CD4-positive, alpha-beta T cell treated with Interferon alpha-2 for 1 hour (primary cell): ENCODE measurements at places on chromosomes 11 and 22.

- no peak for DNase-seq
These were observed 36.9 kb upstream of the OR56A1 start for GRCh38 chr11:6067502-6067901.

- DNase-seq = no peak
These were observed 9.1 kb downstream of the FLRT1 start for GRCh38 chr11:64044730-64045393.

DNA sequence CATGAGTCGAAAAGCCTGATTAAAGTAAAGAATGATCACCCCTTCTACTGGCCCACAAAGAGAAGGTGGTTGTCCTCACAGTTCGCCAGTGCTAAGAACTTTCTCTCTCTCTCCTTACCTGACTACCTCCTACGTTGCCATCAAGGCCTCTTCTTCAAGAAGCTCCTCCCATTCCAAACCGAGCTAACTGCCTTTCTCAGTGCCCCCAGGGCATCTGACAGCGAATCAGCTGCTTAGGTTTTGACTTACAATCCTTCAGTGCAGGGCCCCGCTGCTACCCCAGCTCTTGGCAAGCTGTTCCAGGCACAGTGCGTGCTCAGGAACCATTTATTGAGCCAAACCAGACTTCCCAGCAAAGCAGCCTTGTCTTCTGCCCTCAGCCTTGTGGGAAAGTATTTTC lies 5.8 kb downstream of the VSTM5 start:
- no peak for DNase-seq

- DNase-seq = no peak
These were observed 883.0 kb downstream of the TBC1D22A start for GRCh38 chr22:47645450-47645914.

- no peak for DNase-seq
These were observed 2.5 kb downstream of the ROM1 start for GRCh38 chr11:62615521-62615920.

- no peak for DNase-seq
These were observed 1.6 kb upstream of the WT1 start for GRCh38 chr11:32436751-32437494.

GRCh38 chr11:68584097-68584496 lies 100.2 kb upstream of the GAL start:
- DNase-seq = peak; percentile 58

DNA sequence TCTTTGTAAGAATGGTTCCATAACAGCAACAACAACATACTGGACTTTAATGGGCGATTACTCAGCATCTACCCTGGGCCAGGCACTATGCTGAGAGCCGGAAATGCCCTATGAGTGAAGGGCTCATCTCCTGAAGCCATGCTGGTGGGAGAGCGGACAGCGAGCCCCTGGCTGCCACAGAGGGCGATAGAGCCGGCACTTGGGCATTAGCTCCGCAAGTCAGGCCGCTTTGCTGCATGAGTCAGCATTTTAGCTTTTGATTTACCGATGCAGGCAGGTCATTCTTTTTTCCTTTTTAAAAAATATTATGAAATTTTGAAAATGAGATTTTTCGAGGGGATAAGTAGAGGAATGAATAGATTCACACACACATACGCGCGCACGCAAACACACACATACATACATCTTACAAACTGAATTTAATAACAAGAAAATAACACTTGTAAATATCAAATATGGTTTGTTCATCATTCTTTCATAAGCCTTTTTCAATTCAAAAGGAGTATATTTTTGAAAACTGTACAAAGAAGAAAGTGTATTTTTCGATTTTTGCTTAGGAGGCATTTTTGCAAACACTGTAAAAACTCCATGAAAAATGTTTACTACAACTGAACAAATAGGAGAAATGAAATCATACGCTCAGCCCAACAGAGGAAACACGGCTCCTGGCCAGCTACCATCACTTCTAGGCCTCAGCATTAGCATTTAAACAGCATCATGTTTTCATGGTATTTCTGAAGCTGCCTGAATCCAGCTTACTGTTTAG lies 667.3 kb downstream of the OPCML start:
- no peak for DNase-seq

- DNase-seq = peak; percentile 46
These were observed 16.0 kb downstream of the USH1C start for GRCh38 chr11:17528181-17528691.

- no peak for DNase-seq
These were observed 29.7 kb upstream of the EMSY start for GRCh38 chr11:76415073-76415472.

GRCh38 chr22:21032868-21033688 lies 717 bp upstream of the SLC7A4 start:
- DNase-seq = no peak

DNA sequence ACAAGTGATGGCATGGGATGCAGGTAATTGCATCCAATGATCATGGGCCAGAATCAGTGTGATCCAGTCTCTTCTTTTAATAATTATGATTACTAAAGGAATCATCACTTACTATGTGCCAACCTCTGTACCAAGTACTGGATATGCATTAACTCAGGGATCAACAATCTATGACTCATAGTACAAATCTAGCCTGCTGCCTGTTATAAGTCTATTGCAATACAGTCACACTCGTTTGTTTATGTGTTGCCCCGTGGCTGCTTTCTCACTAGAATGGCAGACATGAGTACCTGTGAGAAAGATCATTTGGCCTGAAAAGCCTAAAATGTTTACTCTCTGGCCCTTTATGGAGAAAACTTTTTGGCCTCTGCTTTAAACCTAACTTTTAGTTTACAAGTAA lies 45.0 kb downstream of the OR6Q1 start:
- no peak for DNase-seq

DNA sequence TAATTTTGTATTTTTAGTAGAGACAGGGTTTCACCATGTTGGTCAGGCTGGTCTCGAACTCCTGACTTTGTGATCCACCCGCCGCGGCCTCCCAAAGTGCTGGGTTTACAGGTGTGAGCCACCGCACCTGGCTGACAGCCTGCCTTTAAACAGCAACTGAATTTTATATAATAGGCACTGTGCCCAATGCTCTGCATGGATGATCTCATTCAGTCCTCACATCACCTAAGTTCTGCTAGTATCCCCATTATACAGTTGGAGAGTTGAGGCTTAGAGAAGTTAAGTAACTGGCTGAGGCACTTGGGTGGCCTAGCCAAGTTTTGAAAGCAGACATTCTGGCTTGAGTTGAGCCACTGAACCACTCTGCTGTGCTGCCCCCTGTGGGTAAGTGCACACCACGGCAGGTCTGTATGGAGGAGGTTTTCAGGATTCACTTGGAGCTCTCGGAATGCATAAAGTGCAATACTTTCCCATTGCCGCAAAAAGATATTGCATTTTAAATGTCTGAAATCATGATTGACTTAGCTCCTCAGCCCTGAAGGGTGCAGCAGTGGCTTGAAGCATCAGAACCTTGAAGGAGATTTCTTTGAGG lies 112.4 kb downstream of the LDLRAD3 start:
- no peak for DNase-seq

DNA sequence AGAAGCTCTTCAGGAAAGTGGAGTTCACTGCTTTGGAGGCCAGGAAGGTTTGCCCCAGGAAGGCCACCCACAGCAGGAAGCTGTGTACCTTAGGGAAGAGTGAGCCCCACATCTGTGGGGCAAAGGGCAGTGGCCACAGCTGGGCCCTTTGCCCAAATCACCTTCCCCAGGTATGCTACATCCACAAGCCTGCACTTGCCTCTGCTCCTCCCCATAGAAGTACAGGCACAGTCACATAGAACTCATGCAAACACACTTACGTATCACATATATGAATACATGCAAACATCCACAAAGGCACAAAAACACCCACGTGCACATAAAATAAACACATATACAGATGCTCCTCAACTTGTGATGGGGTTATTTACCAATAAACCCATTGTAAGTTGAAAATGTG lies 2.1 kb downstream of the TRIM29 start:
- DNase-seq = no peak

DNA sequence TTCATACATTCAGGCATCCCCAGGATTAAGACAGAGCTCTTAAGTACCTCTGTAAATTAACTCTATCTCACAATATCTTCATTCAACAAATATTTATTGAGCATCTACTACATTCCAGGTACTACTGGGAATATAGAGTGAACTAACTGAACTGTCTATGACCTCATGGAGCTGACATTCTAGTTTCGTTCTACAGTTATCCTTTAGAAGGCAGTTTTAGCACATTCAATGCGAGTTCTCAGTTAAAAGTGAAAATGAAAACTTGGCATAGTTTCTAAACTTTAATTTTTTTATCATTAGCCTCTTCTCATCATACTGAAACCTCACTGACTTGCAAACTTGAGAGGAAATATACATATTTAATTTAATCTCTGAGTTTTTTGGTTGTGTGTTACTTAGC lies 10.7 kb upstream of the MS4A6E start:
- no peak for DNase-seq

GRCh38 chr22:49396817-49397216 lies 430.9 kb downstream of the BRD1 start:
- DNase-seq = no peak

GRCh38 chr11:72787216-72788104 lies 6.4 kb downstream of the STARD10 start:
- no peak for DNase-seq

- no peak for DNase-seq
These were observed 29.3 kb upstream of the CSNK1E start for GRCh38 chr22:38346506-38346905.

GRCh38 chr11:72812967-72813739 lies 1.1 kb upstream of the ATG16L2 start:
- peak; percentile 67 for DNase-seq

DNA sequence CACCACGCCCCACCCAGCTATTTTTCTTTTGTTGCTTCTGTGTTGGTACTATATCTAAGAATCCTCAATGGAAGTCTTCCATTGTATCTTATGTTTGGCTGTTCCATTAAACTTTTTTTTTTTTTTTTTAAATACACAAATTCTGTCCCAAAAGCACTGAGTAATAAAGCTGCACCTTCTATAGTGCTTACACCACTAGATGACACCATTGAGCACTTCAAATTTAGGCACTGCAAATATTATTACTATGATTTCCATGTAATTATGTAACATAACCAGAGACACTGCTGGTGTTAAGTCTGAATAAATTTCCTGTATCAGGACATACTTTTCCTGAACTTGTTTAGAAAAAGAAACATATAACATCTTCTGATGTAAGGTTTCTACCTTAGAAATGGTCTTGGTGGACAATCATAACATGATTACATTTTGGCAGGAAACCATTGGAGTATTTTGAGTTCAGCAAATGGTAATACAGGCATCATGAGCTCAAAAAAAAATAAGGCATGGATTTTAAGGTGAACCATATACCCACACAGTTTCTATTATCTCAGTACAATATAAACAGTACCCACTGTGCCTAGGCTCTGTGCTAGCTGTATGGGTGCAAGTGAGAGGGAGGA lies 110.5 kb downstream of the ATG16L2 start:
- DNase-seq = peak; percentile 55

DNA sequence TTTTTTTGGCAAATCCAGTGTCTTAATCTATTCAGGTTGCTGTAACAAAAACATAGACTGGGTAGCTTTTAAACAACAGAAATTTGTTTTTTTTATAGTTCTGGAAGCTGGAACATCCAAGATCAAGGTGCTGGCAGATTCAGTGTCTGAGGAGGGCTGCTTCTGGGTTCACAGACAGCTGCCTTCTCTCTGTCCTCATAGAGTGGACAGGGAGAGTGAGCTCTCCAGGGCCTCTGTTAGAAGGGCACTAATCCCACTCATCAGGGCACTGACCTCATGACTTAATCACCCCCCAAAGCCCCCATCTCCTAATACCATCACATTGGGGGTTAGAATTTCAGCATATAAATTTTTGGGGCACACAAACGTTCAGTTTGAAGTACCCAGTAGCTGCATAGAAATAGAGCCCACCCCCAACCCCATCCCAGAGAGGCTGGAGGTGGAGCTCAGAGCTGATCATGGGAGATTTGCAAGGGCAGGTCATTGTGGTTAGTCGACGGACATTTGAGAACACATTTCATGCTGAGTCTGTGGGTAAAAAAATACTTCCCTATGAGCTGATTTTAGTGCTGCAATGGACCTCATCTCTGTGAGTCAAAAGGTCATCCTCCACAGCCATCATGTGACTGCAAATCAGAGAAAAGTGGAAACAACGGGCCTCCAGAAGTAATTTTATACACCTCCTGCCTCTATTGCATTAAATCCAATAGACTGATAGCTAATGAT lies 203.1 kb upstream of the CADM1 start:
- DNase-seq = peak; percentile 37

DNA sequence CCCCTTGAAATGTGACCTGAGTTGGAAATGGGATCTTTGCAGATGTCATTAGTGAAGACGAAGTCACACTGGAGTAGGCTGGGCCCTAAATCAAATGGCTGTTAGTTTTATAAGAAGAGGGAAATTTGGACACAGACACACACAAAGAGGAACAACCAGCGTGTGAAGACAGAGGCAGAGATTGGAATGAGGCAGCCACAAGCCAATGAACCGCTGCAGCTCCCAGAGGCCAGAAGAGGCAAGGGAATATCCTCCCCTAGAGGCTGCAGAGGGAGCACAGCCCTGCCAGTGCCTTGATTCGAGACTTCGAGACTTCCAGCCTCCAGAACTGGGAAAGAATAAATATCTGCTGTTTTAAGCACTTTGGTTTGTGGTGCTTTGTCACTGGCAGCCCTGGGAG lies 484.5 kb downstream of the MN1 start:
- DNase-seq = no peak

GRCh38 chr11:38756537-38756936 lies 2158.5 kb upstream of the RAG2 start:
- DNase-seq = no peak

DNA sequence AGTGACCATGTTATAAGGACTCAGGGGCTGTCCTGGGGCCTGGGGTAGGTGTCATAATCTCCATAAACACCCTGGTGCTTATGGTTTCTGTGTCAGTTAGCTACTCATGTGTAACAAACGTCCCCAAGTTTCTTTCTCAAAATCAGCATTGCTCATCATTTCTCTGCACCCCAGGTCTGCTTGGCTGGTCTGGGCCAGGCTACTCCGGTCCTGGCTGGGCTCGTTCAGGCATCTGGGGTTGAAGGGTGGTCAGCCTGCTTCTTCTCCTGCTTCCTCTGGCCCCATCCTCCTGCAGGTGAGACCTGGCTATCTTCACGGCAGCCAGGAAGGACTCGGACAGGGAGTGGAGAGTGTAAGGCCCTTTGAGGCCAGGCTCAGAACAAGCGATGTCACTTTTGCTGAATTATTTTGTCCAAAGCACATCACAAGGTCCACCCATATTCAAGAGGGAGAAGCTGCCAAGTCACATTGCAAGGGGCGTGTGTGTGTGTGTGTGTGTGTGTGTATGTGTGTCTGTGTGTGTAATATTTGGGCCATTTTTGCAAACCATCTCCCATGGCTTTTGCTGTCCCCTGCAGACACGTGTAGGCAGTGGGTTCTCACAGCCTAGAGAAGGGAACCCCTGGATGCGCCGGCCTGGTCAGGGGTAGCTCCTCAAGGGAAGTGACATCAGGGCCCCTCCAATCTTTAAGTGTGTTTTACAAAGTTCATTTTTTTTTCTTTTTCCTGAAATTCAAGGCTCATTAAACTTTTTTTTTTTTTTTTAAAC lies 535.8 kb downstream of the TBC1D22A start:
- DNase-seq = no peak

GRCh38 chr11:112160091-112160848 lies 3.6 kb downstream of the IL18 start:
- no peak for DNase-seq

- no peak for DNase-seq
These were observed 2.1 kb upstream of the LMO1 start for GRCh38 chr11:8265681-8266241.

- DNase-seq = no peak
These were observed 23.6 kb upstream of the MUC5B start for GRCh38 chr11:1199241-1199750.

- DNase-seq = peak; percentile 28
These were observed 1.6 kb downstream of the NPAT start for GRCh38 chr11:108220721-108221336.

- no peak for DNase-seq
These were observed 89.4 kb downstream of the CTTN start for GRCh38 chr11:70487756-70488155.
